ENCODE measurements at places on chromosomes 2 and 18.

GRCh38 chr18:7641813-7642212 is 74.7 kb downstream of the PTPRM start:
- DNase-seq, result no peak

GRCh38 chr2:30072250-30072842 is 74.5 kb upstream of the YPEL5 start:
- DNase-seq, result peak; percentile 33

- no peak for DNase-seq
These were observed 7.2 kb upstream of the SLC40A1 start for GRCh38 chr2:189587780-189588179.

GRCh38 chr2:156116113-156116512 is 216.4 kb downstream of the NR4A2 start:
- DNase-seq, result no peak

- peak; percentile 68 for DNase-seq
These were observed at the start of gene DNAH7 for GRCh38 chr2:196068271-196069209. Gene DNAH7 (minus strand): TSS chr2:196068837. CDS start chr2:196068711, 126 bp downstream.

GRCh38 chr2:46699934-46700256 is 215.7 kb downstream of the MCFD2 start:
- DNase-seq, result no peak

DNA sequence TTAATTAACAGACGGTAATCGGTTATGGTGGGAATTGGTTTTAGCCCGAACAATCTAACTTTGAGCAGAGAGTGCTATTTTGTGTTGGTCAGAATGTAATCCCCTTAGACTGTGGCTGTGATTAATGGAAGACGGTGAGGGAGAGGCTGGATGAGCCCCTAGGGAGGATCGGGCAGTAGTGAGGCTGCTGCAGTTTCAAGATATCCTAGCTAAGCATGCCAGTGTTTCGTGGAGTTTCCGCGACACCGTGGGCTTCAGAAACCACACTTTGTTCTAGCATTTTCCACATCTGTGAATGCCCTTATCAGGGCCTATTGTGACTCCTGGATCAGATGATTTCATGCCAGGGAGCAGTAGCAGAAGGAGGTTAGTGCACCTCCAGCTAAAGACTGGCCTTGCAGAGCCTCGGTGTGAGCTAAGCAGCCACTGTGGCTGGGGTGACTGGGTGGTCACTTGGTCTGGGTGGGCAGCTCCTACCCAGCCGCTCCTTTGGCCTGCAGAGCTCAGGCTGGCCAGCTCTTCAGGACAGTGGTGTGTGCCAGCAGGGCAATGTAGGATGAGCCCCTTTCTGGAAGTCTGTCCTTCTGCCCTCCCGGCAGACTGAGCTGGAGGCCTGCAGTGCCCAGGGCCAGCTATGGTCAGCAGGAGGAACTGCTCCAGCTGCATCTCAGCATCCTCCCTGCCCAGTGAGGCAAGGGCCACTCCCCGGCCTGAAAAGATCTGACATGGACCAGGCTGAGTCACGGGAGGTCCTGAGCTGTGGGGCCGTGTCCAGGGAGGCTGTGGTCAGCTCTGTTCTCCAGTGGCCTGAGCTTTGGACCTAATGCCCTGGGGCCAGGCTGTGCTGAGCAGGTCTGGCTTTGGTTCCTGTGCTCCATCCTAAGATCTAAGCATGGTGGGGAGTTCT is 142.6 kb upstream of the GPC1 start:
- DNase-seq, result no peak
